ENCODE measurements at places on chromosomes 5 and 9. TPM values are rescaled to one million over a fixed set of nuclear protein-coding genes. Genes with fewer than 3 reads are reported as not detected.

Gene NMUR2
- not detected for total RNA-seq

DNA sequence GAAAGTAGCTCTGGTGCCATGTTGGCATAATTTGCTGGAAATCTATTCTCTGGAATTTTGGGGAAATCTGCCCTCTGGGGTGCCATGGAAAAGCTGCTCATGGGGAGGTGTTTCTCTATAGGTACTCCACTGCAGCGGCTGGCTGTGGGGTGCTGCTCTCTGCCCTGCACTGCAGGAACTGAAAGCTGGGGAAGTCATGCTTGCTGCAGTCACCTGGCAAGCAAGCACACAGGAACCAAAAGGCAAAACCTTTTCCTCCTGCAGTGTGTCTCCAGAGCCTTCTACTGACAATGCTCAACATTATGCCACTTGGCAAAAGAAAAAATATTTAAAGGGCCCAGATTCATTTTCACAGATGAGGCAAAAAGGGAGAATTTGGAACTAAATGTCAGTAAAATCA is 25.8 kb upstream of the CARNMT1 start:
- DNase-seq: no peak
- H3K36me3 ChIP-seq: no peaks in the 10 kb centered on the region
- H3K27me3 ChIP-seq: no peaks in the 10 kb centered on the region
- H3K4me1 ChIP-seq: no peaks in the 10 kb centered on the region
- H3K4me3 ChIP-seq: no peak overlapping the region

Gene KIAA1958
- total RNA-seq: 5.7 TPM

Gene RAD1
- 5.5 TPM for total RNA-seq

DNA sequence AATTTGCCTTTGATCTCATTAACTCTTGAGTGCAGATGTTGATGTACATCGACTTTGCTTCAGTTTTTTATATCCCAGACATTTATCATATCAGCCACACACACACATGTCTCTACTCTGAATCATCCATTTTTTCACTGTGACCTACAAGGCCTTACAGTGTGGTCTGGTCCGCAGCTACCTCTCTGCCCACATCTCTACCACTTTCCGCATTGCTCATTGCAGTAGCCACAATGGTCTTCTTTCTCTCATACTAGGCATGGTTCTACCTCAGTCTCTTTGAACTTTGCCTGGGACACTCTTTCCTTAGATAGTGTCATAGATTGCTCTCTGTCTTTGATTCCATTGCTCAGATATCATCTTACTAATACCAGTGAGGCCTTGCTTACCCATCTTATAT is 87.9 kb upstream of the FSD1L start:
- H3K4me3 ChIP-seq: no peak overlapping the region
- no peaks in the 10 kb centered on the region for H3K36me3 ChIP-seq

DNA sequence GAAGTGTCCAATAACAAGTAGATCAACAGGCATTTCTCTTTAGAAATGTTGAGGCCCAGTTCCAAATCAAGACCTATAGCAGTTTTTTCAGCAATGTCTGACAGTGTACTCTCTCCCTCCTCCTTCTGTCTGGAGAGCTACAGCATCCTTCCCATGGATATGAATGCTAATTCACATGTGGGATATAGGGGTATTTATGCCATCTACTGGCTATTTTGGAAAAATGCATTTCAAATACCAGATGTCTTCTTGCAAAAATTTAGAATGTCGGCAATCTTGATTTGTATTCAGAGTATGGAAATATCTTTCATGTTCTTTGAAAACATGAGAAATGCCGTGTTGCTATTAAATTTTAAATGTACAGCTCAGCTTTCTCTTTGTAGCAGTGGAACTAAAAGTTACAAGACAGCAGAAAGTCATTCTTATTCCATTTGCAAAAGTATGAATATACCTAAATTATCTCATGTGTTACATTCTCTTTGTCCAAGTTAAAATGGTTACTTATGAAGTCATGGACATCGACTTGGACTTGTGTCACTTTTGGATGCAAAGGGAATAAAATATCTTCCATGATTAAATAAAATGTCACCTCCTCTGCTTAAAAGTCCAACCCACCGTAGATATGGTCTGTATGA is 647.8 kb downstream of the TAF11L14 start:
- no peak overlapping the region for H3K4me3 ChIP-seq
- no peaks in the 10 kb centered on the region for H3K36me3 ChIP-seq
- no peak overlapping the region for H3K27ac ChIP-seq
- H3K27me3 ChIP-seq: no peaks in the 10 kb centered on the region
- DNase-seq: no peak

Gene CBY3
- not detected for total RNA-seq

Gene PCDHB6
- not detected for total RNA-seq

DNA sequence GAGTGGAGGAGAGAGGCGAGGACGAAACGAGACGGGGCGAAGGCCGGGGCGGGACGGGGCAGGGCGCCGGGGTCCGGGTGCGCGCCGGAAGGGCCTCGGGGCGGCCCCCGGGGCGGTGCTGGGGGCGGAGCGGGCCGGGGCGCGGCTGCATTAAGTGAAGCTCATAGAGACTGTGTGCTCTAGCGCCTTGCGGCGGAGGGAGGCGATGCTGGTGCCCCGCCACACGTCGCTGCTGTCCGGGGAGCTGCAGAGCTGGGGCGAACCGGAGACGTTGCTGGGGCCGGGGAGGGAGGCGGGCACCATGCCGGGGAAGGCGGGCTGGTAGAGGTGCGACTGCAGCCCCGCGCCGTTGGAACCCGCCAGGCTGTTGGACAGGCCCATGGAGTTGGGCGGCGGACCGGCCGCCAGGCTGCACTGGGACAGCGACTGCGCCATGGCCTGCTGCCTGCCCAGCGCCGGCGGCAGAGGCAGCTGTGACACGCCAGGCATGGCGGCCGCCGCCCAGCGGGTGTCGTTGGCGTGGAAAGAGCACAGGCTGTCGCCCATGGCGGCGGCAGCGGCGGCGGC is 8.3 kb downstream of the OTP start:
- peak; percentile 58 for DNase-seq
- H3K4me3 ChIP-seq: peak overlapping the region; percentile 39
- no peaks in the 10 kb centered on the region for H3K36me3 ChIP-seq
- H3K27me3 ChIP-seq: peaks cover 9% of the 10 kb centered on the region
- H3K27ac ChIP-seq: no peak overlapping the region

DNA sequence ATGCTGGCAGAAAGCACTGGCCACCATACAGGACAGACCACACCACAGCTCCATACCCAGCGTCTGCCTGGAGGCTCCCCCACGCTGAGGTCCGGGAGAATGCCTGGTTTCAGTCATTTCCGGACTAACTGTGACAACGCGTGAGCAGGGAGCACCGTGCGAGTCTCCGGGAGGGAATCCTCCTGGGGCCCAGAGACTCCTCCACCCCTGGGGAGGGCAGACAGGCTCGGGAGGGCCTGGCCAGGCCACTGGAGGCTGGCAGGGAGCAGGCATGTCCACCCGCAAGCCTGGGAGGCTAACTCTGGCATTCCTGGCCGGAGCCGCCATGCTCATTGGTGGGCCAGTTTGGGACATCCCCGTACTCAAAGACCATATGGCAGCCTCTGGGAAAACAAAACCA is 6.5 kb downstream of the BRD3OS start:
- H3K27ac ChIP-seq: no peak overlapping the region
- H3K27me3 ChIP-seq: no peaks in the 10 kb centered on the region
- H3K4me3 ChIP-seq: no peak overlapping the region
- no peaks in the 10 kb centered on the region for H3K4me1 ChIP-seq

GRCh38 chr5:57710126-57710525 is 227.5 kb upstream of the ACTBL2 start:
- no peak for DNase-seq
- H3K27me3 ChIP-seq: no peaks in the 10 kb centered on the region
- H3K4me3 ChIP-seq: no peak overlapping the region
- H3K4me1 ChIP-seq: no peaks in the 10 kb centered on the region
- no peaks in the 10 kb centered on the region for H3K36me3 ChIP-seq
- no peak overlapping the region for H3K27ac ChIP-seq

- H3K4me1 ChIP-seq: no peaks in the 10 kb centered on the region
- H3K27ac ChIP-seq: no peak overlapping the region
- H3K27me3 ChIP-seq: no peaks in the 10 kb centered on the region
- H3K36me3 ChIP-seq: no peaks in the 10 kb centered on the region
Measured at GRCh38 chr5:84869675-84870074, 485.0 kb upstream of the EDIL3 start.
